Activated CD4-positive, alpha-beta memory T cell treated with anti-CD3 and anti-CD28 coated beads for 36 hours (primary cell): ENCODE measurements at places on chromosomes 7 and 10. TPM values are rescaled to one million over a fixed set of nuclear protein-coding genes. Genes with fewer than 3 reads are reported as not detected.

APBB1IP gene
- 50.1 TPM for total RNA-seq

CYP26C1 gene
- total RNA-seq = not detected

DNA sequence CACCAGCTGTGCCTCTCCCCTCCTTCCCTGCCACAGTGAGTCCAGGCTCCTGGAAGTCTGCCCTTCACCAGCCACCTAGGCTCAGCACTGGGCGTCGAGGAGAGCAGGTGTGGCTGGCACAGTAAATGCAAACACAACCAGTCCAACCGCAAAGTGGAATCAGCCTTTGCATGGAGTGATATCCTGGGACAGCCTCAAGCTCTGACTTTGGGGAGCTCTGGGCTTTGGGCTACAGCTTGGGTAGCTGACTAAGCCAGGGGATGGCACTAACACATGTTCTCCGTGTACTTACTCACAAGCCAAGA, 312.4 kb downstream of the KCNMA1 start:
- H3K4me1 ChIP-seq = no peaks in the 10 kb centered on the region
- no peak overlapping the region for H3K27ac ChIP-seq

GRCh38 chr10:78211561-78212051, 177.9 kb downstream of the RPS24 start:
- H3K36me3 ChIP-seq = no peaks in the 10 kb centered on the region
- peaks cover 6% of the 10 kb centered on the region for H3K27me3 ChIP-seq
- H3K4me3 ChIP-seq = no peak overlapping the region
- H3K4me1 ChIP-seq = no peaks in the 10 kb centered on the region
- DNase-seq = no peak

GTF2IRD1 gene
- total RNA-seq = 6.6 TPM

DNA sequence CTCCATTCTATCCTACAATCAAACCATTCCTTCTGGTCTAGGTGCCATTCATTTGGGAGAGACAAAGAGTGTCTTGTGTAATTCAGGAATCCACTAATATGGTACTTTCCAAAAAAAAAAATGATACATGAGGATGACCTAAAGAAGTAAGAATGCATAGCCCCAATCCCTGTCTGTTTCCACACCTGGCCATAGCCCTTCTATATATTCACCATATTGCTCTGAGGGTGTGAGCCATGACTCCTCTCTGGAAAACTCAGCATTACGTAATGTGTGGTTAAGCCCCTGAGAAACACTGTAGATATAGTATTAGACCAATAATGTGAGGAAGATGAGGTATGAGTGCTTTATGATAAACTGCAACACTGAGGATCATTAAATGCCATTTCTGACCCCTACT, 592.7 kb downstream of the INHBA start:
- H3K4me1 ChIP-seq = no peaks in the 10 kb centered on the region
- no peak overlapping the region for H3K4me3 ChIP-seq
- H3K36me3 ChIP-seq = no peaks in the 10 kb centered on the region
- no peaks in the 10 kb centered on the region for H3K27me3 ChIP-seq
- no peak for DNase-seq
- H3K27ac ChIP-seq = no peak overlapping the region

HTR5A gene
- total RNA-seq = not detected

- H3K4me1 ChIP-seq = peaks cover 3% of the 10 kb centered on the region
- no peak overlapping the region for H3K4me3 ChIP-seq
- H3K27ac ChIP-seq = no peak overlapping the region
- H3K27me3 ChIP-seq = peaks cover 12% of the 10 kb centered on the region
These were observed 79.3 kb upstream of the ACBD5 start for GRCh38 chr10:27319752-27320431.

DNA sequence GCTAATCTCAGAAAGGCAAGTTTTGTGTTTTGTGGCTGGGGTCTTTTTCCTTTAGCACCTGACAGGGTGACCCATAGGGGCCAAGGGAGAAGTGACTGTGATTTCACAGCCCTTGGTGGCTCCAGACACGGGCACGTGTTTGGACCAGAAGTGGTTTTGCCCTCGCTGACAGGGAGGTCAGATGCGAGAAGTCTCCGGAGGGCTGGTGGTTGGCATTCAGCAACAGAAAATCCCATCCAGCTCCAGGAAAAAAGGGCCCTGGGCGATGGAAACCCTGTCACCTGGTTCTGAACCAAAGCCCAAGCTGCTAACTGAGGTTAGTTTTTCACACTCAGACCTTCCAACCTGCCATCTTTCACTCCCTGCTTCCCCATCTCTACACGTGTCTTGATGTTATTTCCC, 272.9 kb downstream of the TRIL start:
- H3K27ac ChIP-seq = no peak overlapping the region
- no peaks in the 10 kb centered on the region for H3K36me3 ChIP-seq
- peaks cover 11% of the 10 kb centered on the region for H3K27me3 ChIP-seq
- no peak for DNase-seq

DNA sequence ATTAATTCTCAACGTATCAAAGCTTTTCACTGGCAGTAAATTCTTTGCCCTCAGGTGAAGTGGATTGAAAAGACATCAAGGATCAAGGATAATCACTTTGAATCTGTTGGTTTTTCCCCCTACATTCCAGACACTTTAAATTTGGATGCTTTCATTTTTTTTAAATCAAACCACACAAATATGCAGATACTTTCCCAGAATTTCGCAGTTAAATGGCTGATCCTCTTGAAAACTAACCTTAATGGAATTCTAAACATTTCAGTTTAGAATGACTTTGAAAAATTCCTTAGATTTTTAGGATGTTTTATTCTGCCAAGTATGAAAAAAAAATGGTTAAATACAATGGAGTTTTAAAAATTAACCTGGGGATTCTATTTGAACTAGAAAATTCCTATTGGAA, 325.9 kb downstream of the GFRA1 start:
- DNase-seq = no peak
- no peak overlapping the region for H3K4me3 ChIP-seq
- no peak overlapping the region for H3K27ac ChIP-seq
- no peaks in the 10 kb centered on the region for H3K4me1 ChIP-seq

GRCh38 chr7:1883031-1883761, 213.1 kb downstream of the ELFN1 start:
- peaks cover 15% of the 10 kb centered on the region for H3K36me3 ChIP-seq
- no peak for DNase-seq
- H3K4me1 ChIP-seq = peaks cover 13% of the 10 kb centered on the region
- H3K27ac ChIP-seq = peak overlapping the region; percentile 23
- H3K27me3 ChIP-seq = no peaks in the 10 kb centered on the region

- no peak overlapping the region for H3K4me3 ChIP-seq
- H3K4me1 ChIP-seq = peaks cover 25% of the 10 kb centered on the region
- H3K27ac ChIP-seq = no peak overlapping the region
- no peak for DNase-seq
These were observed 164.6 kb downstream of the GRK5 start for GRCh38 chr10:119371704-119372663.

DNA sequence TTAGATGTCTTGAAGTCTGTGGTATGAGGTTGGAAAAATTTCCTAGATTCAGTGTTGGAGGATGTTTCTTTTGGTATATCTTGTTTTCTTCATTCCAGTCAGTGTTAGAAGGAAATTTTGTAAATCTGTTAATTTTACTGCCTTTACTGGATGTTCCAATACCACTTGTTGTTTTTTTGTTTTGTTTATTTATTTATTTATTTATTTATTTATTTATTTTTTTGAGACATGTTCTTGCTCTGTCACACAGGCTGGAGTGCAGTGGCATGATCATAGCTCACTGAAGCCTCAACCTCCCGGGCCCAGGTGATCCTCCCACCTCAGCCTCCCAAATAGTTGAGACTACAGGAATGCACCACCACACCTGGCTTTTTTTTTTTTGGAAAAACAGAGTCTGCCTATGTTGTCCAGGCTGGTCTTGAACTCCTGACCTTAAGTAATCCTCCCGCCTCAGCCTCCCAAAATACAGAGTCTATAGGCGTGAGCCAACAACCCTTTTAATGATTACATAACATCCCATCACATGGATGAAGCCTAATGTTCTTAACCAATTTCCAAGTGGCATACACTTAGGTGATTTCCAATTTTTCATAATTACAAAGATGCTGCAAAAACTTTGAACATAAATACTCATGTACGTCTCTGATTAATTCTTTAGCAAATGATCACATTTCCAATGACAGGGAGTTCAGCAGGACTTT, 52.8 kb upstream of the WAC start:
- no peak overlapping the region for H3K27ac ChIP-seq
- DNase-seq = no peak
- H3K36me3 ChIP-seq = no peaks in the 10 kb centered on the region
- no peaks in the 10 kb centered on the region for H3K4me1 ChIP-seq
- peaks cover 8% of the 10 kb centered on the region for H3K27me3 ChIP-seq
- H3K4me3 ChIP-seq = no peak overlapping the region

- no peak overlapping the region for H3K27ac ChIP-seq
- DNase-seq = no peak
- H3K4me1 ChIP-seq = peaks cover 5% of the 10 kb centered on the region
- peaks cover 75% of the 10 kb centered on the region for H3K27me3 ChIP-seq
- H3K36me3 ChIP-seq = no peaks in the 10 kb centered on the region
These were observed 7.0 kb downstream of the PTF1A start for GRCh38 chr10:23198940-23199767.

DNA sequence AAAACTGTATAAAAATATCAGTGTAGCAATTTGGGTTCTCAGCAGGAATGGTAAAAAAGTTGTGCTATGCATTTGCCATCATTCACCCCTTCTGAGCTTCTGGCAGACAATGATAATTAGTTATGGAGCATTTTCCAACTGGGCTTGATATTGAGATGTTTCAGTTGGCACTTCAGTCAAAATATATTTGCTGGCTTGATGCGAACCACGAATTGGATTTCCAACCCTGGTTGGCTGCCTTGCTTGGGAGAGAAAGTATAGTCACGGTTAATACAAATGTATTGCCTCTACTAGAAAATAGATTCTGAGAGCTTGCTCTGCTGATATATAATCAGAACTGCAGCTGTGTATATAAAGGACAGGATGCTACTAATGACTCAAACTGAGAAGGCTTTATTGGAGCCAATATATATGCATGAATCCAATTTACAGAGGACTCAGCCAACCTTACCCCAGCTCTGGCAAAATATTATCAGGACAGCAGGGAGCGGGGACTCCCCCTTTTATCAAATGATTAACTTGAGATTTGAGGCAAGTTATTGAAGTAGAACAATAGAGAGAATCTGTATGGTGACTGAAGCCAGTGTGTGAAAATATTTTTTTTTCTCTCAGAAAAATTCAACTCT, 219.8 kb upstream of the SMIM30 start:
- no peaks in the 10 kb centered on the region for H3K4me1 ChIP-seq
- no peak for DNase-seq
- no peak overlapping the region for H3K4me3 ChIP-seq
- H3K27ac ChIP-seq = no peak overlapping the region
- no peaks in the 10 kb centered on the region for H3K27me3 ChIP-seq
- H3K36me3 ChIP-seq = no peaks in the 10 kb centered on the region
